Stimulated activated CD8-positive, alpha-beta memory T cell treated with anti-CD3 and anti-CD28 coated beads, Interleukin-4, amount 100 ng/mL, for 1 hour (primary cell): ENCODE measurements at places on chromosomes 4 and X.

DNA sequence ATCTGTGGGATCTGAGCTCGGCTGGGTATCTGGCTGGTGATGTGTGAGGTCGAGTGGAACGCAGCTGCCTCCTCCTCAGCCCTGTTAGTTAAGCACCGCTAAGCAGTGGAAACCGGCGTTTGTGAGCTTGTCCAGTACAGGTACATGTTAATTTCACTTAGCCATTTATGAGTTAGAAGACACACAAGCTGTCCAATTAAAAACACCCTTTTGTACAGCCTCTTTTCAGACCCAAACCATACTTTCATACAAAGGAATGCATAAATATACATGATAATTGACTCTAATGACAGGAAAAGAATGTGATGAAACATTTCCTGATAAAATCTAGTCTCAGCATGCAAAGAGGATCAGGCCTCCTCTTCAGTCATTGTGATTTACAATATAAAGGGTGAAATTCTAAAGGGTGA is 163.6 kb upstream of the FAT1 start:
- DNase-seq, result no peak

- no peak for DNase-seq
Observed at GRCh38 chrX:110750526-110751189, 45.0 kb downstream of the CHRDL1 start.

DNA sequence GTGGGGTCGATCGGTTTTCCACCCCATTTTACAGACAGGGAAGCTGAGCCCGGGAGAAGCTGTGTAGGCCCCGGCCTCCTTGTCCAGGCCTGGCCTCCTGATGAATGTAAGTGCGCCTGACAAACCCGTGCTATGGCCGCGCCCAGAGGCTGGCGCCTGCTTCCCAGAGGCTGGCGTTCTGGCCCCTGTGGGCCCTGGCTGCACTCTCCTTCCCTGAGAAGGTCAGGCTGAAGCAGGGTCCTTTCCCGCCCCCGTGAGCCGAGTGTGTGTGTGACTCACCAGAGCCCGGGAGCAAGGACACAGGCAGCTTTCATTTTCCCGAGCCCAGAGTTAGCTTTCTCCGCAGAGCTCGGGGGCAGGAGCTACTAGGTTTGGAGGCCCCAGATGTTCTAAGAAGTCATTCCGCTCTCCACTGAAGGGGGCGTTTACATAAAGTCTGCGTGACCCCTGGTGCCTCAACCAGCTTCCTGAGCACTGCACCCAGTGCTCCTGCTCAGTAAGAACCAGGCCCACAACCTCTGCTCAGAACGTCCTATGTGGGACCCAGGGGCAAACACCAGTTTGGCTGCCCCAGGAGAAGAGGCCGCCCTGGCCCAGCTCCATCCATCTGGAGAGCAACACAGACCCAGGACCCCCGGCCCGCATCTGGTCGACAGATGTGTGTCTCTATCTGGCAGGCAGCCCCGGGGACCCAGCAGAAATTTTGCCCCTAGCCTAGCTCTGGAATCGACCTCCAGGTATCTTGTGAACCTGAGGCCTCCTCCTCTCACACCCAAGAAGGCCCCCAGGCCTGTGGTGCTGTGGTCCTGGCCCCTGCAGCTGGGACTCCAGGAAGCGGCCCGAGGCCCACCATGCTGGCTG is 13.6 kb downstream of the UVSSA start:
- no peak for DNase-seq

DNA sequence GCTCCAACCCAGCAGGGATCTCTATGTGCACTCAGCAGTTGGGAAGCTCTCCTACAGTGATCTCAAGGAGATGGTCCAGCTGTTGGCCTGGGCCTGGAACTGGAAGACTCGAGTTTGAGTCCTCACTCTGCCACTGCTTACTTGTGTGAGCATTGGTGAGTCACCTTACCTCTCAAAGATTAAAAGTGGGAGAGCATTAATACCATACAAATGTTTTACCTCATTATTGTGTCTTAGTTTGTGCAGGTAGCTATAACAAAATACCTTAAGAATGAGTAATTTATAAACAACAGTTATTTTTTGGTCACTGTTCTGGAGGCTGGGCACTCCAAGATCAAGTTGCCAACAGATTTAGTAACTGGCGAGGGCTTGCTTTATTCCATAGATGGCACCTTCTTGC is 21.4 kb upstream of the ZNF827 start:
- no peak for DNase-seq

DNA sequence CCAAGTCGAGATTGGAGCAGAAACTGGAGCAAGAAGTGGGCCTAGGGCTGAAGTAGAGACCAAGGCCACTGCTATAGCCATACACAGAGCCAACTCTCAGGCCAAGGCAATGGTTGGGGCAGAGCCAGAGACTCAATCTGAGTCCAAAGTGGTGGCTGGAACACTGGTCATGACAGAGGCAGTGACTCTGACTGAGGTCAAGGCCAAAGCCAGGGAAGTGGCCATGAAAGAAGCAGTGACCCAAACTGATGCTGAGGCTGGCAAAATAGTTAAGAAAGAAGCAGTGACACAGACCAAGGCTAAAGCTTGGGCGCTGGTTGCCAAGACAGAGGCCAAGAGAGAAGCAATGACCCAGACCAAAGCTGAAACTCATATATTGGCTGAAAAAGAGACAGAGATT is 3.5 kb downstream of the ARMCX4 start:
- no peak for DNase-seq

DNA sequence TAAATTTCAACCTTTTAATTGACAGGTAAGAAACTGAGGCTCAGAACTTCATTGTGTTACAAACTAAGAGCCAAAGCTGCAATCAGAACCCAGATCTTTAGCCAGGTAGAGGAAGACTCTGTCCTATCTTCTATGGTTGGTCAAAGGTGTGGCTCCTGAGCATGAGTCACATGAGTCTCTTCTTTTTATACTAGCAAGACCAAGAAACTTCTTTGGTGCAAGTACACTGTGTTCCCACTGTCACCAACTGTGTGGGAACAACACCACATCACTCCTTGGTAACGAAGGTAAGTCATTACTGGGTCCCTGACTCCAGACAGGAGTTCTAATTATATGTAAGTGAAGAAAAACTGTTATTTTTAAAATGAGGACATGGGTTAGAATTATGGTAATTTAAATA is 290.1 kb downstream of the INPP4B start:
- no peak for DNase-seq

GRCh38 chr4:158783785-158784184 is 15.0 kb downstream of the FNIP2 start:
- no peak for DNase-seq

- DNase-seq, result no peak
Observed at GRCh38 chr4:152022543-152022942, 261.7 kb upstream of the GATB start.

GRCh38 chrX:154018518-154019060 is 1.1 kb downstream of the IRAK1 start:
- DNase-seq, result no peak
